ENCODE measurements at places on chromosomes 2 and 18. TPM values are rescaled to one million over a fixed set of nuclear protein-coding genes. Genes with fewer than 3 reads are reported as not detected.

SCG2 gene
- total RNA-seq: 166 TPM

C2orf72 gene
- total RNA-seq: 23.6 TPM

ALPG gene
- total RNA-seq: not detected

CYB5A gene
- total RNA-seq: 95.7 TPM

REEP1 gene
- total RNA-seq: 118 TPM

DNA sequence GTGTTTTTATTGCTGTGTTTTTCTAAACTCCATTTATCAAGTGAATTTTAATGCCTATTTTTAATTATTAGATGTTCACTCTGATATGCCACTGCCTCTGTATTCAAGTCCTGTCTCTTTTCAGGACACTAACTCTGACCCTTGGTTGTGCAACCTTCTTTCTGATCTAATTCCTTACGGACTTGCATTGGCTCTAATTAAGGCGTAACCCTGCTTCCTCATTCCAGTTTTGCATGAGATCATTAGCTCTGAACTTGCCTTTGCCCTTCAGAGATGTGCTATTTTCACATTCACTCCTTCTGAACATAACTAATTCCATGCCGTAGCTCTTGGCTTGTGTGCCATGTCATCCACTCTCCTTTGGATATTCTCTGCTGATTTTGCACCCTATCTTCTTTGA lies 162.5 kb upstream of the TMEFF2 start:
- no peaks in the 10 kb centered on the region for H3K4me1 ChIP-seq
- no peak overlapping the region for H3K27ac ChIP-seq
- H3K36me3 ChIP-seq: no peaks in the 10 kb centered on the region
- H3K4me3 ChIP-seq: no peak overlapping the region
- H3K27me3 ChIP-seq: no peaks in the 10 kb centered on the region

DNA sequence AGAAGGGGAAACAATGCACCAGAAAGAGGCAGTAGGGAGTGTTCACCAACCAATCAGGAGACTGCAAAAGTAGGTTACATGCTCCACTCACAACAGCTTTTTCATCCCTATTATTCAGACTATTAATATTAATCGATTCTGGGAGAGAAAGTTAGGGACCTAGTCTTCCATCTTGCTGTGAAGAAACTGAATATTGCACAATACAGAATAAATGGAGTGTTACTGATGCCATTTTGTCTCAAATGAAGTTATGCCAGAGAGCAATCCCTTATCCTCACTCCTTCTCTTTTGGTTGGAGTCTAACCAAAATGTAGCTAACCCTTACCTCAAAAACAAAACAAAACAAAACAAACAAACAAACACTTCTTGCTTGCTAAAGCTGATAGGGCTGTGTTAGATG lies 1120.9 kb upstream of the GYPC start:
- no peaks in the 10 kb centered on the region for H3K27me3 ChIP-seq
- DNase-seq: no peak
- H3K36me3 ChIP-seq: no peaks in the 10 kb centered on the region
- no peak overlapping the region for H3K27ac ChIP-seq

DNA sequence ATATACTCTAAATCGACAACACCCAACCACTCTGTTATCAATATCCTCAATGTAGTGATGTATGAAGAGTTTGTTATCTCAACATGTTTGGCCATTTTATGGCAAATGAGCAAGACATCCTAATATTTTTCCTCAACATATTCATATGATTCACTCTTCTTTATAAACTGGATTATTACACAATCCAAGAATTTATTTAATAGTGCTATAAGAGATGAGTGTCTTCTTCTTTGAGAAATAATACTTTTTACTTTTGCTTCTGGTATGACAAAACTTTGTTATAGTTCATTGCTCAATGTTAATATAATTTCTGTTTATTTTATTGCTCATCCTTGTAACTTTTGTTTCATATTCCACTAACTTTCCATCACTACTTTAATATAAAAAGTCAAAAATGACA lies 44.3 kb downstream of the SCN9A start:
- H3K27me3 ChIP-seq: no peaks in the 10 kb centered on the region
- no peaks in the 10 kb centered on the region for H3K36me3 ChIP-seq
- no peak overlapping the region for H3K27ac ChIP-seq
- DNase-seq: no peak
- H3K4me1 ChIP-seq: no peaks in the 10 kb centered on the region

DNA sequence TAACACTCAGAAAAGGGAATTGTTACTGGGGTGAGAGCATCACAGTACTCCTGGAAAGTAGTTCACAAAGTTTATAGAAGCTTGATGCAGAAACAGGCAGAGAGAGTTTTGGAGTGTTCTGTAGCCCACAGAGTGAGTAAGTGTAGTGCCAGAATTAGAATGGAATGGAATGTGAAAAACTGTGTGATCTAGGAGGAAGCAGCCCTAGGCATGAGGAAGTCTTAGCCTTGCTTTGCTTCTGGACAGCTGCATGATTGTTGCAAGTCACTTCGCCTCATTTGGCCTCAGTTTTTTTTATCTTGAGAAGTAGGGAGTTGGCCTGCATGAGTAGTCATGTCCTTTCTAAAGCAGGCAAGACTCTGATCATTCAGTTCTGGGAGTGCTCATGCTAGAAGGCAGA lies 10.9 kb downstream of the SERPINB12 start:
- no peak overlapping the region for H3K4me3 ChIP-seq
- no peaks in the 10 kb centered on the region for H3K36me3 ChIP-seq
- no peaks in the 10 kb centered on the region for H3K4me1 ChIP-seq
- no peak for DNase-seq

DNA sequence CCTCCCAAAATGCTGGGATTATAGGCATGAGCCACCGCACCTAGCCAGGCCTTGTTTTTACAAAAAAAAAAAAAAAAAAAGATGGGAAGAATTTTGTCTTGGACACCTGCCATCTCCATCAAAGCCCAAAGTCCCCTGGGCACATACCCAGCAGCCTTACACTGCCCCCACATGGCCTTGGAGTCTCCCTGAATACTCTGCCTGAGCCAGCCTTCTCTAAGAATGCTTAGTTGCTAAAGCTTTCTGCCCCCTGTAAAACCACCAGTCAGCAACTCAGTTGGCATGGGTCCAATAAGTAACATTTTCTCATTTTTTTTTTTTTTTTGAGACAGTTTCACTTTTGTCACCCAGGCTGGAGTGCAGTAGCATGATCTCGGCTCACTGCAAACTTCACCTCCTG lies 40.6 kb downstream of the SPC25 start:
- peak; percentile 28 for DNase-seq
- no peaks in the 10 kb centered on the region for H3K27me3 ChIP-seq
- H3K4me1 ChIP-seq: no peaks in the 10 kb centered on the region
- H3K4me3 ChIP-seq: no peak overlapping the region

- no peak overlapping the region for H3K27ac ChIP-seq
- H3K36me3 ChIP-seq: no peaks in the 10 kb centered on the region
- no peaks in the 10 kb centered on the region for H3K27me3 ChIP-seq
- no peaks in the 10 kb centered on the region for H3K4me1 ChIP-seq
- no peak for DNase-seq
Observed at GRCh38 chr18:66252703-66253102, 351.2 kb downstream of the CDH19 start.

DNA sequence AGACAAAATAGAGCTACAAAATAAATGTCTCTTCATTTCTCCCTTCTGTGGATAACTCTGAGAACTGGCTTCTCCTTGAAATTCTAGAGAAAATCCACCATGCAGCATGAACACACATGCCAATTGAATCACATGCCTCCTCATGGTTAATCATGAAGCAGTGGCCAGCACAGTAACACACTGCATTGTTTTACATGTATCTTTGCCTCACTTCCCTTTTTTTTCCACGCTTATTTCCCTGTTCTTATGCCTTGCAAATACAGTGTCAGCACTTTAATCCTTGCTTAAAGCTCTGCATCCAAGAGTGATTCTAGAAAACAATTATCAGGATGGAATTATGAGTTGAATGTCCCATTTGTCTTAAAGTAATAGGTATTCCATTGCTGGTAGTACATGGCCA lies 50.3 kb upstream of the ZBTB7C start:
- H3K4me1 ChIP-seq: peaks cover 14% of the 10 kb centered on the region
- H3K27me3 ChIP-seq: no peaks in the 10 kb centered on the region
- no peak overlapping the region for H3K27ac ChIP-seq
- no peak overlapping the region for H3K4me3 ChIP-seq

GRCh38 chr18:22173221-22173927 lies 4.0 kb downstream of the GATA6 start:
- H3K27me3 ChIP-seq: peaks cover 94% of the 10 kb centered on the region
- peaks cover 40% of the 10 kb centered on the region for H3K4me1 ChIP-seq
- no peak overlapping the region for H3K27ac ChIP-seq
- no peak overlapping the region for H3K4me3 ChIP-seq
- no peaks in the 10 kb centered on the region for H3K36me3 ChIP-seq

DNA sequence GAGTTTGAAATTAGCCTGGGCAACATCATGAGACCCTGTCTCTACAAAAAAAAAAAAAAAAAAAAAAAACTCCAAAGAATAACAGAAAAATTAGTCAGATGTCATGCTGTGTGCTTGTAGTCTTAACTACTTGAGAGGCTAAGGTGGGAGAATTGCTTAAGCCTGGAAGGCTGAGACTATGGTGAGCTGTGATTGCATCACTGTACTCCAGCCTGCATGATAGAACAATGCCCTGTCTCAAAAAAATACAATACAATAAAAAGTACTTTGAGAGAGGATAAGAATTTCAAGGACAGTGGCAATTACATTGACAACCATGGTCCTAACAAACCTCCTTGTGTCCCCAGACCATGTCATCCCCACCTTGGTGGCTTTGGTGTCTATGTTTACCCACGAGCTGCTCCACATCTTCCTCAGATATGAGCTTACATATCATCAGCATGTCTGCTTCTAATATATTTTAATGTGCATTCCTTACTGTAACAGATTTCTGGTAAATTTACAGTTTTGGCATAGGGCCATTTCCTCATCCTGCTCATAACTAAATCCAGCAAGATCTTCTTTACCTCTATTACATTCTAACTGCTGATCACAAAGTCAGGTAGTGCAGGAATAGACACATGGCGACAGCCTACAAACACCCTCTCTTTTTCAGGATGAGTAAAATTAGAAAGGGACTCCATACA lies 437.7 kb upstream of the HNRNPA3 start:
- no peak overlapping the region for H3K4me3 ChIP-seq
- H3K4me1 ChIP-seq: peaks cover 3% of the 10 kb centered on the region
- H3K27ac ChIP-seq: no peak overlapping the region
- H3K36me3 ChIP-seq: no peaks in the 10 kb centered on the region
- no peaks in the 10 kb centered on the region for H3K27me3 ChIP-seq

GRCh38 chr2:46303822-46304221 lies 6.6 kb downstream of the EPAS1 start:
- H3K27me3 ChIP-seq: peaks cover 38% of the 10 kb centered on the region
- no peak overlapping the region for H3K27ac ChIP-seq
- peaks cover 12% of the 10 kb centered on the region for H3K4me1 ChIP-seq
- no peaks in the 10 kb centered on the region for H3K36me3 ChIP-seq
- H3K4me3 ChIP-seq: no peak overlapping the region
- no peak for DNase-seq

GRCh38 chr2:207126724-207127308 lies 38.9 kb downstream of the KLF7 start:
- peaks cover 10% of the 10 kb centered on the region for H3K36me3 ChIP-seq
- peaks cover 10% of the 10 kb centered on the region for H3K4me1 ChIP-seq
- no peak overlapping the region for H3K27ac ChIP-seq
- H3K4me3 ChIP-seq: no peak overlapping the region
- no peaks in the 10 kb centered on the region for H3K27me3 ChIP-seq

GRCh38 chr2:196729418-196729817 lies 70.1 kb downstream of the GTF3C3 start:
- H3K27ac ChIP-seq: no peak overlapping the region
- no peak for DNase-seq
- no peaks in the 10 kb centered on the region for H3K36me3 ChIP-seq
- H3K27me3 ChIP-seq: no peaks in the 10 kb centered on the region

DNA sequence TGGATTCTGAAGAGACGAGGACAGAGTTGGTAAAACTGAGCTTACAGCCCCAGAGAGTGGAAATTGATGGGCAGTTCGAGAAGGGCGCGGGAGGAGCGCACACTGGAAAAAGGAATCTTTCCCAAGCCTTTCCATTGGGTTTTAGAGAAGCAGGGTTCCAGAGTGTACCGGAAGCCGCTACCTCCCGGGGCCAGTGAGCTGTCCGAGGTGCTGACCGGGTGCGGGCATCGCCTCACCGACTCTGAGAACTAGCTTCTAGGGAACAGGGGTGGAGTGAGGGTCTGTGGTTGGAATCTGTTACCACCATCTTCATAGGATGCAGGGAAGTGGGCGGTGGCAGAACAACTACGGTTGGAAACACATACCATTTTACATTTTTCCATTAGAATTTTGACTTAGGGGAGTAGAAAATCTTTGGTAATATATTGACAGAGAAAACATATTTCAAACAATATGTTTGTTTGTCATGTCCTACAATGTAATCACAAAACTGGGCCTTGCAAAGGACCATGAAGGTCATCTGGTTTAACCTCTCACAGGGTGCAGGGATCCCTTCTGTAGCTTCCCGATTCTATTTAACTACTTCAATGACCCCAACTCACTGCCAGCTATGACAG lies 724 bp downstream of the NMS start:
- H3K4me3 ChIP-seq: no peak overlapping the region
- peaks cover 8% of the 10 kb centered on the region for H3K27me3 ChIP-seq
- no peaks in the 10 kb centered on the region for H3K4me1 ChIP-seq
- peak; percentile 54 for DNase-seq
- H3K27ac ChIP-seq: no peak overlapping the region
- no peaks in the 10 kb centered on the region for H3K36me3 ChIP-seq

DNA sequence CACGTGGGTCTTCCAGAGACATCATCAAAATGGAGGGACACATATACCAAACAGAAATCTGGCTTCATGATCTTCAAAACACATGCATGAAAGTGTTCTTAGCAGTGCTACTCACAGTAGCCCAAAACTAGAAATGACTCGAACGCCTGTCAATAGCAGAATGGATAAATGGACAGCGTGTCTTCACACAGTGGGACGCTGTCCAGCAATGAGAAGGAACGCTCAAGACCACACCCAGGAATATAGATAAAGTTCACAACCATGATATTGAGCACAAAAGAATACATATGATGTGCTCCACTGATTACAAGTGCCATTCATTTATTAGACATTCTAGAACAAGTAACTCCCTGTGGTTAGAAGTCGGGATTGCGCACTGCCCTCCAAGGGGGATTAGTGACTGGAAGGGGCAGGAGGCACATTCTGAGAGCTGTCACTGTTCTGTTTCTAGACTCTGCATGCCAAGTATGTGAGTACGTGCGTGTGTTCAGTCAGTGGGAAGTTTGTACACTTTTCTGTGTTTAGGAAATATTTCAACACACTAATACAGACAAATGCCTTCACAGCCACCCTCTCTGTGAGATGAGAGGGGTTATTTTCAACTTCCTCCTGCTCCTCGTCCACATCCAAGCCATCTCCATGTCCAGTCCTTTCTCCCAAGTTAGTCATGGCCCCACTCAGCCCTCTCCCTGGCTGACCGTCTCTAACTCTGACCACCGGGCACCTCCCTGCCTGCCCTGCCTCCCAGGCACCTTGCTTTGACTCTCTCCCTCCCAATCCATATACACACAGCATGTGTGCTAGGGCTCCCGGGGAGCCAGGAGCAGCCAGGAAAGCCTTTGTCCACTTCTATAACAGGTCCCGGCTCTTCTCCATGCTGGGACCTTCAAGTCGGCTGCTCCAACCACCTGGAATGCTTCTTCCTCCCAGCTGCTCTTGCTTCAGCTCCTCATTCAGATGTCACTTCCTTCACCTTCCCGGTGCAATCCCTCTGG lies 26.9 kb upstream of the TNS1 start:
- no peaks in the 10 kb centered on the region for H3K27me3 ChIP-seq
- no peak overlapping the region for H3K4me3 ChIP-seq
- H3K27ac ChIP-seq: peak overlapping the region; percentile 19
- H3K36me3 ChIP-seq: peaks cover 3% of the 10 kb centered on the region

Data from spinal cord (tissue), 10 donors.